ENCODE measurements at places on chromosomes 5 and 9.
A peak's percentile ranks its signal among the peaks of the same experiment; 100 is the strongest.

GRCh38 chr5:102755686-102756371 is 724 bp downstream of the PAM start:
- DNase-seq, result peak; percentile 77

DNA sequence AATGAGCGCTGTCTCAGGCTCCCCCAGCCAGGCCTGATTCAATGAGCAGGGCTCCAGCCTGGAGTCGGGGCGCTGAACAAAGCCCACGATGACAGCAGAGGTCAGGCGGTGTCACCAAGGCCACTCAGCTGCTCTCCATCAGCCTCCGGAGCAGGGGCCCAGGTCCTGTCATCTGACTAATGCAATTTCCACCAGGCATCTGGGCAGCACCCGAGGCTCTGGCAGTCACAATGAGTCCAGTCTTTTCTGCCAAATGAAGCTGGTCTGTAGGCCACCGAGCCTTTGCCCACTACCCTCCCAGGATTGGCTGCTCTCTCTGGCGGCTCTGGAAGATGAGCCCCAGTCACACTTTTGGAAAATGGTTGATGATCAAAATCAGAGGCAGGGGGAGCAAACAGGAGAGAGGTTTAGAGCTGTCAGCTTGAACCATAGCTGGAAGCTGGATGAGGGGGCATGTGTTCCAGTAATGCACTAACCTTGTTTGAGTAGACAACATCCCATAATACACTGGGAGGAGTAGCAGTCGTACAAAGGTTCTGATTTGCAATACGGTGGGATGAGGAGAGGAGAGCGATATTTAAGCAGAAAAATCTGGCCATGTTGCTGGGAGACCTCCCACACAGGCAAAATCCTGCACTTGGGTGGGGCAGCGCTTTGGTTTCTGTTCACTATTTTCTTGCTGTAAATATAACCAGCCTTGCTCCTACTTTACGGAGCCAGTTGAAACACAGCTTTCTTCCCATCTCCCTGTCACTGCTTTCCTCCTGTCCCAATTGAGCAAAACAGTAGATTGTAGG is 306.4 kb upstream of the PANK3 start:
- DNase-seq, result no peak

DNA sequence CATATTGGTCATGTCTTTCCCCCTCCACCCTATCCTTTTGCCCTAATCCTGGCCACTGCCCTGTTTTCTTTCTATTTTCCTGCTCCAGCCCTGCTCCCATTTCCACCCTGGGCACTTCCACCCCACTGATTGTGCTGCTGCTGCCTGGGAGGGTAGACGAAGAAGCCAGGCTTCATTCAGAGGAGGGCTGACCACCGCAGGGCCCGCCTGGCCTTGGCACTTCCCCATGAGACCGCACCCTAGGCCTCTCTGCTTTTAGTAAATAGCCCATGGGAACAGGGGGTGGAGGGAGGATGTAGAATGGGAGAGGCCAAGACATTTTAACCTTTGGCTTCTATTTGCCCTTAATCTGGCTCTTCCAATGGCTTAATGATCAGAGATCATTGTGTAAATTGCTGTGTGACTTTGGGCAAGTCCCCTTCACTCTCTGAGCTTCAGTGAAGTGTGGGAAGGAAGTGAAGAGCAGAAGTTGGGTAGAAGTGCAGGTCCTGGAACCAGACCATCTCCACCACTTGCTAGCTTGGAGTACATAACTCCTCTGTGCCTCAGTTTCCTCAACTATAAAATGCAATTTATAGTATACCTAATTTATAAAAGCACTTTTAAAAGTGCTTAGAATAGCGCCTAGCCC is 13.6 kb upstream of the GPX3 start:
- DNase-seq, result no peak

DNA sequence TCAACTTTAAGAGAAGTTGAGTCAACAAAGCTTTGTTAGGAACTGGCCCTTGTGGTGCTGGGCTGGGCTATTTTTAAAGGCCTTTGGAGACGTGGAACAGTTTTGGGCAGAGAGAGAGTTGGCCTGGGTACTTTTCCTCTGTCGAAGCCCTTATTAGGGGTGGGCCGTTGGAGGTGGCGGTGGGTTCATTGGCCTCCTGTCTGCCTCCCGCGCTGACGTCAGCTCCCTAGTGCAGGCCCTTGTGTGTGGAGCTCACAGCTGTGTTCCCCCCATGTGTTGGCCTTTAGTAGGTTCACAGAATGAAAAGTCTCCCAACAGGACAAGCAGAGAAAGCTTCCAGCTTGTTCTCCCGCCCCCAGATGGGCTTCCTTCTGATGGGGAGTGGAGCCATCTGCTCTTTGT is 2.7 kb downstream of the NCS1 start:
- no peak for DNase-seq

DNA sequence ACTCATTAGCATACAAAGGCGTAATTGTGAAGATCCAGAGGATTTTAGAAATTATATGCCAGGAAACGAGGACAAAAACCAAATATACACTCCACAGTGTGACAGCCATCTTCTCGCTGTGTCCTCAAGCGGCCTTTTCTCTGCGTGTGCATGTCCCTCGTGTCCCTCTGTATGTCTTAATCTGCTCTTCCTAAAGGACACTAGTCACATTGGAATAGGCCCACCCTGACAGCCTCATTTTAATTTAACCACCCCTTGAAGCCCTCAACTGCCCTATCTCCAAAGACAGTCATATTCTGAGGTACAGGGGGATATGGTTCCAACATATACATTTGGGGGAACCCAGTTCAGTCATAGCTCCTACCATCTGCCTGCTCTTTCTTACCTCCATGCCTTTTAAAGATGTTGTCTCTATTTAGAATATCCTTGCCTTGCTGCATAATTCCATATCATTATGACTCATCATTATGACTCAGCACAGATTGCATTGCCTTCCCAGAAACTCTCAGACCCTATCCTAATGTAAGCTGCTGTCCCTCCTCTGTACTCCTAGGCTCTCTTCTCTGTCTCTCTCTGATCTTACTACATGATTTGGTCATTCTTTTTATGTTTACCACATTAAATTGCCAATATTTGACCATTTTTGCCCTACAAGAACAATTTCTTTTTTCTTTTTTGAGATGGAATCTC is 210.9 kb downstream of the AOPEP start:
- no peak for DNase-seq

DNA sequence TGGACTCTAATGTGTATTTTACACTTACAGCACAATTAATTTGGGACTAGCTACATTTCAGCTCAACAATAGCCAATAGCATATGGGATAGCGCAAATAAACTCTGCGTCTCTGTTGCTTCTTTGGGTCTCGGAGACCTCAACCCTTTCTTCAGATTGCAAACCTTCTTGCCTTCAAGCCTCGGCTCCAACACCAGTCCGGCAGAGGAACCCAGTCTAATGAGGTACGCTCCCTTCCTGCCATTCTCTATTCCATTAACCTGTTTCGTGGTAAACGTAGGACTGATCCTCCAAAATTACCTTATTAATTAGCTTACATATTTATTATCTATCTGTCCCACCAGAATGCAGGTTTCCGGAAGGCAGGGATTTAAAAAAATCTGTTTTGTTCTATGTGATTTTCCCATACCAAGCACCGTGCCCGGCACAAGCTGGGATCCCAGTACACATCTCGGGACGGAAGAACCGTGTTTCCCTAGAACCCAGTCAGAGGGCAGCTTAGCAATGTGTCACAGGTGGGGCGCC is 525 bp upstream of the DAPK1 start:
- DNase-seq, result no peak

DNA sequence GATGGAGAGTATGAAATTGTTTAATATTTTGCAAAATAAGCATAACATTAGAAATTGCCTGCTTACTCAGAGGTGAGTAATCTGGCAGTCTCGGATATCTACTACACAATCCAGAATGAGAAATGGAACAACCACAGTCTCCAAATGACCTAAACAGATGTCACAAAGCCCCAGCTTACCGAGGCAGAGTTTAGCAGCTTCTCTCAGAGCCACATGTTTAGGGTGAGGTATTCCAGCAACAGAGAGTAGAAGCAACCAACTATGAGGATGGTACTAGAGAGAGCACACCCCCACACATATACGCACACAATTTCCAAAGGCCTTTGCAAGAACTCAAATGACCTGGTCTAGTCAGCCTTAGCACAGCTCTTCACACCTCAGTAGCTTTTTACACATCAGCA is 122.7 kb upstream of the LPAR1 start:
- DNase-seq, result no peak

GRCh38 chr5:115627295-115627865 is 1.5 kb upstream of the TMED7 start:
- DNase-seq, result no peak

DNA sequence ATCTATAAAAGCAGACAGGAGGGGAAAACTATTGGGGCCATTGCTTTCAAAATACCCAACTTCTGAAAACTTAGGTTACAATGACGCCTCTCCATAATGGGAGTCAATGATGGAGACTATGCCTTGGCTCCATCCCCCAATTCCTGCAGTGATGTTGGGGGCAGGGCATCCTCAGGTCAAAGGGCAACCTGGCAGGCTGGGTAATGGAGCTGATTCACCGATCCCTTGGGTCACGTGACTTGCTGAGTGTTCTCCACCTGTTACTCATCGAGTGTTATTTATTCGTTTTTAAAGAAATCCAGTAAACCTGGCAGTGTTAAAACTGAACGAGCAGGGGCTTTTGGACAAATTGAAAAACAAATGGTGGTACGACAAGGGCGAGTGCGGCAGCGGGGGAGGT is 244.4 kb downstream of the FAM114A2 start:
- no peak for DNase-seq

GRCh38 chr9:18798106-18798505 is 234.9 kb downstream of the SAXO1 start:
- no peak for DNase-seq

DNA sequence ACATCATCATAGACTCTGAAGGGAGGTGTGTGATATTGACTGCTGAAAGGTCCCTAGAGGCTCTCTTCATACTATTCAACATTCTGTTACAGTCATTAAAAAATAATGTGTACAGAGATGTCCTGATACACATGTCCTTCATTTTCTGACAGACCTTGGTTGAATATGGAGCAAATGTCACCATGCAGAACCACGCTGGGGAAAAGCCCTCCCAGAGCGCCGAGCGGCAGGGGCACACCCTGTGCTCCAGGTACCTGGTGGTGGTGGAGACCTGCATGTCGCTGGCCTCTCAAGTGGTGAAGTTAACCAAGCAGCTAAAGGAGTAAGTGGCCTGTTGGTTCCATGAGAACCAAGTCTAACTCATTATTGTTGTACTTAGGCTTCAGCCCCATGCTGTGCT is 132.4 kb downstream of the SNCAIP start:
- no peak for DNase-seq

Measured in CD4-positive, alpha-beta T cell treated with Interleukin-6 for 4 hours (primary cell).